ENCODE measurements at places on chromosomes 5 and 9.

DNA sequence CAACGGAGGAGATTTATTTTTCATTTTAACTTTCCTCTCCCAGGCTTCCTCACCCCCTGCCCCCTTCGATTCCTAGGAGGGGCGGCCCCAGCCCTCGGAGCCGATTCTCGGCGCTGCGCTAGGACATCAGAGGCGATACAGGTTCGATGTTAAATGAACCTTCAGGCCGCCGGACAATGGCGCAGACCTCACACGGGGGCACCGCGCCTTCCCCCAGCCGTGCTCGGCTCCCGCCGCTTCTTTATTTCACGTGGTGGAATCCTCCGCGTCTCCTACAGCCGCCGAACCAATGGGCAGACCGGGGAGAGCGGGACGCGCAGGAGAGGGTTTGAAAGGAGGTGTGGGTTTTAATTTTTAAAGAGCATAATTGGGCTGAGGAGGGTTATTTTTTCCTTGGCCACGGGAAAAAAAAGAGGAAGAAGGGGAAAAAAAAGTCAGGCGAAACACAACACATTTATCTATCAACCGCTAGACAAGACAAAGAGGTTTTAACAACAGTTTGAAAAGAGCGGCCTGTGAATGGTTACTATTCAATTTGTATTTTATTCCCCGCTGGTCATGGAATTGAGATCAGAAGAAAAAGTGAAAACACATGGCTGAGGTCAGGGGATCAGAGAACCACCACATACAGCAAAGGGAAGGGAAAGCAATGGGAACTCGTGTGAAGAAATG, 126.8 kb downstream of the TMEM174 start:
- no peak for DNase-seq

GRCh38 chr9:126420135-126420534, 93.5 kb downstream of the MVB12B start:
- DNase-seq, result no peak

DNA sequence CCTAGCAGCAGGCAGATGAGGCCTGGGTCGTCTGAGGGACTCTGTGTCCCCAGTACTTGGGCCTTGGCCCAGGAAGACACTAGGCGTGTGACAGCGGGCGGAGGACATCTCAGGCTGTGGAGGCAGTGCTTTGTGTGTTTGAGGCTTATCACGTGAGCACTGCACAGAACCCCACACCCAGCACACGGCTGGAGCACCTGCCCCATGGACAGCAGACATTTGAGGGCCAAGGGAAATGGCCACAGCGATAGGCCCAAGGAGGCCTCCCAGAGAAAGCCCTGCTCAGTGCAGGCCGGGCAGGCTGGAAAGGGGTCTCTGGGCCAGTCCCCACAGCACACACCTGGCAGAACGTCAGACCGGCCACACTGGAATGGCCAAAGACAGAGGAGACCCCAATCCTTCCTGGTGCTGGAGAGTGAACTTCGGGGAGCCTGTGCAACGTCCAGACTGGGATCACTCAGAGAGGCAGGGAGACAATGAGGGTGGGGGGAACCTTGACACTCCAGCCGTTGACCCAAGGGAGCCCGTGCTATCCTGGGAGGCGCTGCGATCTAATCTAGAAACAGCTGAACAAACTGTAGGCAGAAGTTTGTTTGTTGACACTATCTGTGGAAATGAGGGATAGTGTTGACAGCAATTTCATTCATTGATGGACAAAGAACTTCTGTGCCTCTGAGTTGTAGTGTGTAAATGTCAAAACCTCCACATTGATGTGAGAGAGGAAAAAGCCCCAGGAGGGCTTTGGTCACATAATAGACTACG, 19.6 kb upstream of the FLT4 start:
- no peak for DNase-seq

GRCh38 chr5:138444774-138445546, 6.1 kb downstream of the REEP2 start:
- no peak for DNase-seq

DNA sequence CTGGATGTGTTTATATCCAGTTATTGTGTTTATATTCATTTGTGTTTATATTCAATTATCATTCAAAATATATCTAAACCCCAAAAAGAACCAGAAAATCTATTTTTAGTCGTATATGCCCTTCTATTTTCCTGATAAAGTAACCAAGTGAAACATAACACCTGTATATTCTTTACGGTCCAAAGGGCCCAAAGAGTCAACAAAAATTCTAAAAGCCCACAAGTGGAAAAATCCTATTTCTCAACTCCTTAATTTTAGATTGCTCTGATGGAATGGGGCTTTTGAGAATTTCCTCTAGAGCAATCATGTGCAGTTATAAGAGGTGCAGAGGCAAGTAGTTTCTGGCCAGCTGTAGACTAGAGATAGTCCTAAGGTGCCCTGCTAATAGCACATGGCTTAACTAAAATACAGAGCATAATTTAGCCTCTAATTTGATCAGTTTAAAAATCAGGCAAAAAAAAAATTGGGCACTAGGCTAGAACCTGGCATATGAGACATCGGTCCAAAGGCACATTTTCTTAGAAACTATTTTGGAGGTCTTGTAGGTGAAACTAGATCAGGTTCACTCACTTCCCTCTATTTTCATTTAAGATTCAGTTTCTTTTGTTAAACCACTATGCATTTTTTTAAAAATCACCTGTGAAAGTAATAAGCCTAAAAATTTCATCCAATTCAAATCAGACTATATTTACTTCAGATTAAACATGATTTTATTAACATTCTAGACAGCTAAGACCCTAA, 256.0 kb downstream of the FBXL17 start:
- no peak for DNase-seq

DNA sequence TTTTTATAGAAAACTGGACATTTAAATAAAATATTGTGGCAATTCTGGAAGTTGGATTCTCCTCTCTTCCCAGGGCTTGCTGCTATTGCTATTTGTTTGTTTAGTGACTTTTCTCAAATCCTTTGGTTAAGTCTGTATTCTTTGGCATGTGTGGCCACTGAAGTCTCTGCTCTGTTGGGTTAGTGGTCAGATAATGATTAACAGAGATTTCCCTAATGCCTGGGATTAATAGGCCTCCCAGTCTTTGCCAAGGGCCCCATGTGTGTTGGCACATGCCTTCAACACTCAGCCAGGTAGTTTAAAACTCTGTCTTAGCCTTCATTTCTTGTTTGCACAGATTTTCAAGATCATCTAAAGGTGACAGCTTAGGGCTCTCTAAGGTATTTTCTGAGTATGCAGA, 92.8 kb upstream of the EPB41L4A start:
- DNase-seq, result no peak

Measured in right hindlimb (tissue), 1 donor.